ENCODE measurements at places on chromosomes 16 and 17. TPM values are rescaled to one million over a fixed set of nuclear protein-coding genes. Genes with fewer than 3 reads are reported as not detected.

GRCh38 chr17:3889325-3890012 lies 3.4 kb downstream of the CAMKK1 start:
- DNase-seq: no peak
- peaks cover 45% of the 10 kb centered on the region for H3K4me1 ChIP-seq
- no peak overlapping the region for H3K27ac ChIP-seq
- H3K27me3 ChIP-seq: no peaks in the 10 kb centered on the region
- no peaks in the 10 kb centered on the region for H3K36me3 ChIP-seq
- H3K4me3 ChIP-seq: no peak overlapping the region

DNA sequence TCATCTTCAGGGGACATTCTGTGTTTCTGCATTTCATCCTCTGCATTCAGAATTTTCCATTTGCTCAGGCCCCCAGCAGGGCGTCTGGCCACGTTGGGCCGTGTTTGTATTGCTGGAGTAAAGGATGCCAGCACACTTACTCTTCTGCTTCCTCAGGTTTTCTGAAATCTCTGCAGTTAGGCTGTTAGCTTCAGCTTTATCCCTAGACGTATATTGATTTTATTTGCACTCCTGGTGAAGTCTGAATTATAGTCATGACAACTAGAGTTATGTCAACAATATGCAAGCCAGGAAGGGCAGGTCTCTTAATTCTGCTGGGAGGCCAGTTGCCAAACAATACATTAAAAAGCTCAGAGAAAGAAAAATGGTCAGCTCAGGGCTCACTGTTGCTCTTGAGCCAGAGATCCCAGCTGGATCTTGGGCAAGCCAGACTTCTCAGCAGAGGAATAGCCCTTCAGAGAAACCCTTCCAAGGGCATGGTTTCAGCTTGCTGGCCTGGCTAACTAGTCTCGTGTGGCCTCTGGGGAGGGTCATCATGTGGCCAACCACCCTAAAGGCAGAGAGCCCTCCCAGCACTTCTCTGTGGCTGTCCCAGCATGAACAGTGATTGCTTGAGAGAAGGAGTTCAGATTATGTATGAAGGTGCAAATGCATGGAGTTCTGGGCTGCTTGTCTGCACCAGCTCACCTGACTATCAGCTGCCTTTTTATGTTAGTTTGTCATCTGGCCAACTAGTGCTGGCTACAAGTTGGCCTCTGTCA lies 110.2 kb upstream of the CACNG5 start:
- peak overlapping the region; percentile 40 for H3K27ac ChIP-seq
- peaks cover 2% of the 10 kb centered on the region for H3K36me3 ChIP-seq
- H3K4me1 ChIP-seq: peaks cover 13% of the 10 kb centered on the region
- DNase-seq: no peak
- H3K4me3 ChIP-seq: no peak overlapping the region
- H3K27me3 ChIP-seq: no peaks in the 10 kb centered on the region

GRCh38 chr17:63250830-63251229 lies 195.3 kb downstream of the CYB561 start:
- H3K36me3 ChIP-seq: no peaks in the 10 kb centered on the region
- H3K27ac ChIP-seq: no peak overlapping the region
- no peak for DNase-seq
- peaks cover 8% of the 10 kb centered on the region for H3K27me3 ChIP-seq
- H3K4me3 ChIP-seq: no peak overlapping the region

- DNase-seq: no peak
- H3K4me3 ChIP-seq: no peak overlapping the region
- no peak overlapping the region for H3K27ac ChIP-seq
Measured at GRCh38 chr17:34299956-34300577, 14.5 kb downstream of the CCL11 start.

- H3K27ac ChIP-seq: peak overlapping the region; percentile 76
- H3K27me3 ChIP-seq: peaks cover 2% of the 10 kb centered on the region
- H3K36me3 ChIP-seq: no peaks in the 10 kb centered on the region
- H3K4me3 ChIP-seq: peak overlapping the region; percentile 40
Measured at GRCh38 chr17:72725433-72726068, 366.9 kb downstream of the SLC39A11 start.

DNA sequence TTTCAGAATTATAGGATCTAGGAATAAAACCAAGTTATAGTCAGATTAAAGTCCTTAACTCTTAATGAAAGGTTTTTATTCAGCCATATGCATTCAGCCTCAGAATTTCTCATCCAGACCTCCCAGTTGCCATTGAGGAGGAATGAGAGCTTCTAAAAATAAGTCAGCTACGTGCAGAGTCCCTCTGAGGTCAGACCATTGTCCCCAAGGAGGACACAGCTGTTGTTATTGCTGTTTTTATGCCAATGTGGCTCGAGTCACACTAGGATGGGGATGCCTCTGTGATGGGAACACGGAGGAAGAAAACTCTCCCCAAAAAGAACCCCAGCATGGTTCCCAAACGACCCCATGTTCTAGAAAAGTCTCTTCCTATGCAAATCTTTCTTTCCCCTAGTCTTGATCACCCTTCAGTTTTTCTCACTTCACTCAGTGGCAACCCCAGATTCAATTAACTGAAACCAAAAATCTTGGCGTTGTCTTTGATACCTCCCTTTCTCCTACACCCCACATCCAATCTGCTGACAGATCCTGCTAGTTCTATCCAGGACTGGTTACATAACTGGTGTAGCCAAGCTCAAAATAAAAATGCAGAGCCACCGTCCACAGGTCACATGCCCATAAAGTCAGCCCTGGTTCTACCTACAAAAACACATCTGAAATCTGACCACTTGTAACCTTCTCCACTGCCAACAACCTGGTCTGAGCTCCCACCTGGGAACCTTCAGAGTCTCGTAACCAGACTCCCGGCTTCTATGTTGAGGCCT lies 138.2 kb upstream of the ERCC4 start:
- no peaks in the 10 kb centered on the region for H3K36me3 ChIP-seq
- H3K4me1 ChIP-seq: no peaks in the 10 kb centered on the region
- H3K27ac ChIP-seq: no peak overlapping the region
- DNase-seq: no peak
- no peaks in the 10 kb centered on the region for H3K27me3 ChIP-seq

- H3K4me1 ChIP-seq: no peaks in the 10 kb centered on the region
- no peaks in the 10 kb centered on the region for H3K27me3 ChIP-seq
- DNase-seq: no peak
- no peak overlapping the region for H3K27ac ChIP-seq
Measured at GRCh38 chr17:5362162-5362811, 57.2 kb downstream of the NUP88 start.

GRCh38 chr16:24499193-24499814 lies 40.1 kb upstream of the RBBP6 start:
- DNase-seq: no peak
- no peaks in the 10 kb centered on the region for H3K36me3 ChIP-seq
- H3K27ac ChIP-seq: no peak overlapping the region

- H3K36me3 ChIP-seq: peaks cover 2% of the 10 kb centered on the region
- H3K27ac ChIP-seq: no peak overlapping the region
- peaks cover 14% of the 10 kb centered on the region for H3K4me1 ChIP-seq
- no peak overlapping the region for H3K4me3 ChIP-seq
- H3K27me3 ChIP-seq: no peaks in the 10 kb centered on the region
Measured at GRCh38 chr17:77317091-77317750, 176.5 kb downstream of the SEC14L1 start.

DNA sequence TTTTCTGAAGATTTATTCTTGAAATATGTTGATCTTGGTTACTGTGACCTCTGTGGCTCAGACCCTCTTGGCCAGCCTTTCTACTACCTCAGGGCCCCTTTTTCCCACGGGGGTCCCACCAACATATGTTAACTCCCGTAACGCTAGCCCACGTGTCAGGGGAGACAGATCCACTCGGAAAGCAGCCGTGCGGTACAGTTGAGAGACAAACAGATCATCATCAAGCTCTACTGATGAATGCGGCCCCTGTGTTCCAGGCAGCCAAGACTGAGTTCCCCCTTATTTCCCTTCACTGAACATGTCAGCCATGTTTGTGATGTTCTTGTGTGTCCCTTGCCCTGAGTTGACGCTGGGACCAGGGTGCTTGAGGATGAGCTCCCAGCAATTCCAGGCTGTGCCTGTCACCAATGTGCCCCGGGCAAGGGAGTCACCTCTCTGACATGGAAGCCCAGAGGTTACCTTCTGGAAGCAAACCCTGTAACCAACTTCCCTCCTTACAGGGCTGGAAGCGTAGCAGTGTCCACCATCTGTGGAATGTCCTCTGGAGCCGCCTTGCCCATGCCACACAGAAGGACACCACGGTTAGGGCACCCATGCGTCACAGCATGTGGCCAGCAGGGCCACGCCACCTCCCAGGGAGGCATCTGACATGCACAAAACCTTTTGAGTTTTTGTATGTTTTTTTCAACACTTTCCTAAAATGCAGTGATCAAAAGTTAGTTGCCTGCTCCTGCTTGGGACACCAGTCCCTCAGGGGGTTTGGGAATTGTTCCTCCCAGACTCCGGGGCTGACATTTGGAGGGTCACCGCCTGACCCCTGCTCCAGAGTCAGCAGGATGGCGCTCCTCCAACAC lies 193.7 kb upstream of the CHMP6 start:
- peaks cover 33% of the 10 kb centered on the region for H3K4me1 ChIP-seq
- no peak overlapping the region for H3K4me3 ChIP-seq
- DNase-seq: no peak
- no peaks in the 10 kb centered on the region for H3K27me3 ChIP-seq
- H3K27ac ChIP-seq: no peak overlapping the region
- peaks cover 31% of the 10 kb centered on the region for H3K36me3 ChIP-seq

- H3K4me3 ChIP-seq: no peak overlapping the region
- peak; percentile 81 for DNase-seq
- H3K36me3 ChIP-seq: no peaks in the 10 kb centered on the region
- no peak overlapping the region for H3K27ac ChIP-seq
- no peaks in the 10 kb centered on the region for H3K4me1 ChIP-seq
Measured at GRCh38 chr16:57757326-57757786, 21.8 kb downstream of the KATNB1 start.

DNA sequence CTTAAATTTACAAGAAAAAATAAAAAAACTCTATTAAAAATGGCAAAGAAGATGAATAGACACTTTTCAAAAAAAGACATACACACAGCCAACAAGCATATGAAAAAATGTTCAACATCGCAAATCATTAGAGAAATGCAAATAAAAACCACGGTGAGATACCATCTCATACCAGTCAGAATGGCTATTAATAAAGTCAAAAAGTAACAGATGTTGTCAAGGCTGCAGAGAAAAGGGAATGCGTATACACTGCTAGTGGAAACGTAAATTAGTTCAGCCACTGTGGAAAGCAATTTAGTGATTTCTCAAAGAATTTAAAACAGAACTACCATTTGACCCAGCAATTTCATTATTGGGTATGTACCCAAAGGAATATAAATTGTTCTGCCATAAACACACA lies 31.4 kb downstream of the CAPNS2 start:
- H3K27ac ChIP-seq: no peak overlapping the region
- H3K27me3 ChIP-seq: no peaks in the 10 kb centered on the region
- no peak overlapping the region for H3K4me3 ChIP-seq
- H3K4me1 ChIP-seq: no peaks in the 10 kb centered on the region
- H3K36me3 ChIP-seq: no peaks in the 10 kb centered on the region

The MYOCD gene
- not detected for total RNA-seq

The ITGAL gene
- 287 TPM for total RNA-seq

The SLC9A5 gene
- total RNA-seq: 5.1 TPM

The SLC13A5 gene
- not detected for total RNA-seq

The DOC2B gene
- 5.5 TPM for total RNA-seq
